ENCODE measurements at places on chromosomes 13 and 19. TPM values are rescaled to one million over a fixed set of nuclear protein-coding genes. Genes with fewer than 3 reads are reported as not detected.

Gene ATP4A
- 0.61 TPM for polyA plus RNA-seq

Gene ZNF320
- 13.6 TPM for polyA plus RNA-seq

- DNase-seq, result no peak
Observed at GRCh38 chr13:19023115-19023514, 158.5 kb downstream of the TUBA3C start.

DNA sequence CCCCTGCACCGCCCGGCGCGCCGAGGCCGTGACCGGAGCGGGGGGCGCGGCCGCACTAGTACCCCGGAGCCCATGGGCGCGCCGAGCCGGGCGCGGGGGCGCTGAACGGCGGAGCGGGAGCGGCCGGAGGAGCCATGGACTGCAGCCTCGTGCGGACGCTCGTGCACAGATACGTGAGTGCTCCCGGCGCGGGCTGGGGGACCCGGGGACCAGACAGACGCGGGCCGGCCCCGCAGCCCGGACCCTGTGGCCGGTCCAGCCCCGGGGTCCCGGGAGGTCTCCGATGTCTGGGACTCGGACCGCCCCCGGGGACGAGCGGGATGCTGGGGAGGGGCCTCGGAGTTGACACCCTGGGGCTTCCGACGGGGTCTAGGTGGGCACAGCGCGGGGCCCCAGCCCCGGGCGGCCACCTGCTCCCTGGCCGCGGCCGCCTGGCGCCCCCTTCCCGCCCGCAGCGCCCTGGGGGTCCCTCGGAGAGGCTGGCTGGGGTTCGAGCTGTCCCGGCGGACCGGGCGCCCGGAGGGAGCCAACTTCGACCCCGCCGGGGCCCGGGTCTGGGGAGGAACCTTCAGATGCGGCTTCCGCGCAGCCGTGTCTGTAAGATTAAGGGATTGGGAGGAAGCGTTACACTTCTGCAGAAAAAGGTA, 568 bp downstream of the ATP11A start:
- peak; percentile 64 for DNase-seq

- DNase-seq, result no peak
Observed at GRCh38 chr13:104376588-104376987, 1310.4 kb upstream of the SLC10A2 start.

GRCh38 chr13:41111454-41111853, 21.1 kb downstream of the KBTBD6 start:
- DNase-seq, result no peak

- DNase-seq, result no peak
Observed at GRCh38 chr19:40335855-40336600, 12.2 kb downstream of the C19orf47 start.

GRCh38 chr19:15194938-15195337, 5.9 kb downstream of the NOTCH3 start:
- no peak for DNase-seq

GRCh38 chr13:109719962-109720646, 66.3 kb downstream of the IRS2 start:
- no peak for DNase-seq

DNA sequence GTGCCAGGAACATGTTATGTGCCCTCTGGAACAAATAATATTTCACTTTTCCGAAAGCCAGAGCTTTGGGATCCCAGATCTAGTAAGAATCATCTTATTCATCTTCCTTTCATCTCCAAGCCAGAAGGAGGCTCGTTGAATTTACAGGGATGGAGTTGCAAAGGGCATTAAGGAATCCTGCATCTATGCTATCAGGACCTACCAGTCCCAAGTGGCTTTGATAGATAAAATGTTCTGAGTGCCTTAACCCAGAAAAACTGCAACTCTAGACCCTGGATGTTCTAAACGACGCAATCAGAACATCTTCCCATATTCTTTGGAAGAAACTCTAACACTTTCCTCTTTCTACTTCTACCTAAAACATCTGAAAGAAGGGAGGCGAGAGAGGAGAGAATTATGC, 9.2 kb upstream of the EDDM13 start:
- no peak for DNase-seq

DNA sequence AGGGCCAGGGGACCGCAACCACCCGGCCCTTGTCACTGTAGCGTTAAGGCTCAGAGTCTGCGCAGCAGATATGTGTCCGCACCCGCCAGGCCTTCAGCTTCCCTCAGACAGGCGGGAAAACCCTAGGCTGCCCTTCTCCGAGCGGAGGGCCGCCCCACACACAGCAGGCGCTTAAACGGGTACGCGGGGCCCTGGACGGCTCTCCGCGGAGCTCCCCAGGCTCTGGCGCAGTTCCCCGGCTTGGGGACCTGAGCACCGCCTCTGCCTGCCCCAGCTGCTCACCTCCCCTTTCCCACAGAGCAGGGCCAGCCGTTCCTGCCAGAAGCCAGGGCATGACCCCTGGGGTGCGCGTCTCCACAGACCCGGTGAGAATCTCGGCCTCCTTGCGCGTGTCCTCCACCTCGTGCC, 593 bp downstream of the ZNF135 start:
- DNase-seq, result peak; percentile 68

DNA sequence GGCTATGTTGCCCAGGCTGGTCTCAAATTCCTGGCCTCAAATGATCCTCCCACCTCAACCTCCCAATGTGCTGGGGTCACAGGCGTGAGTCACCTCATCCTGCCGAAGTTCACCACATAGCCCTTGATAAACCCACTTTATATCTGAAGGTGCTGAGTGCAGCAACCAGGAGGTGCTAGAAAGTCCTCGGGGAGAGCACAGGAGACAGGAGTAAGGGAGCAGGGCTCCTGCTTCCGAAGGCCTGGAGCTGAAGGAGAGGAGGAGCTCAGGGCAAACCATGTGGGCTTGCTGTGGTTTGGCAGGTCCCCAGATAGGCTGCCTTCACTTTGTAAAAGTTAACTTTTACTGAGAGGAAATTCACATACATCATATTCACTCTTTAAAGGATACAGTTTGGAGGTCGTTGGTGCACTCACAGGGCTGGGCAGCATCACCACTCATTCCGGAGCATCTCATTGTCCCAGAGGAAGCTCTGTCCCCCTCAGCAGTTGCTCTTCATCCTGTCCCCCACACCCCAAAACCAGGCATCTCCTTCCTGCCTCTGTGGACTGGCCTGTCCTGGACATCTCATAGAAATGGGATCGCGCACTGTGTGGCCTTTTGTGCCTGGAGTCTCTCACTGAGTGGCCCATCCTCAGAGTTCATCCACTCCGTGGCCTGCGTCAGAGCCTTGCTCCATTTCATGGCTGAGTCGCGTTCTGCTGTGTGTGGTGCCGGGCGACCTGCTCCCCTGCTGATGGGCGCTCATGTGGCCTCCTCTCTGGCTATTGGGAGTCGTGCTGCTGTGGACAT, 49.5 kb downstream of the KDM4B start:
- no peak for DNase-seq

Data from GM23338 (cell line).